ENCODE measurements at places on chromosomes 12 and 14.

GRCh38 chr12:46089414-46090162, 99.2 kb upstream of the SCAF11 start:
- no peak for DNase-seq

DNA sequence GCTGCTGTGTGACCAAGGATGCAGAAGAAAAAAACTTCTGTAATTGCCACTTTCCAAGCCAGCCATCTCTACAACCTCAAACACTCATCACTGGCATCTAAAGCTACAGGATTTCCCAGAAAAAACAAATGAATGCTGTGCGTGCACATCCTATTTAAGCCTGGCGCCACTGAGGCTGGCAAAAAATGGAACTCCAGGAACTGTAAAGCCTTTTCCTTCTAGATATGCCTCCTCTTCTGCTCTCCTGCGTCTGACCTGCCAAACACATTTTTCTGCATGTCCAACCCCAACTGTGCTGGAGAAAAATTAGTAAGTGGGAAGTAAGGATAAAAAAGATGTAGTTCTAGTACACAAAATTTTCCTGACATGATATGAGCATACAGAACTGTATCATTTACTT, 184.9 kb downstream of the ITPR2 start:
- DNase-seq, result no peak

DNA sequence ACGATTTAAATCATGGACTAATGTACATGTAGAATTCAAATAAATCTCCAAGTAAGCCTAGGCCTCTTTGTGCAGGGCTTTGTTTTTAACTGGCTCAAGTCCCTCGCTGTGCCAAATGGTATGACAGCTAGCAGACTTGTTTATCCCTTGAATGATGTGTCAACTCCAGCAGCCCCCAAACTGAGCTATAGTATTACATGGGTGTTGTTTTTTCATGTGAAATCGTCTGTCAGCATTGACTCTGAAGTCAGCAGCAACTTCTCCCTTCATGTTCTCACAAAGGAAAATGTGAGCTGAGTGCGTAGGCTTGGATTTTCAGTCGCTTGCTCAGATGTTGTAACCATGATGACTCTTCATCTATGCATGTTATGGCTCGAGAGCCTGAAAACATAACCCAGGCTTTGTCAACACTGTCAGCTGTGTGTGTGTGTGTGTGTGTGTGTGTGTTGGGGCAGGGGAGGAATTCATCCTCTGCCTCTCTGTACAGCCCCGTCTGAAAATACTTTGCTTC, 73.3 kb downstream of the PTHLH start:
- DNase-seq, result no peak

DNA sequence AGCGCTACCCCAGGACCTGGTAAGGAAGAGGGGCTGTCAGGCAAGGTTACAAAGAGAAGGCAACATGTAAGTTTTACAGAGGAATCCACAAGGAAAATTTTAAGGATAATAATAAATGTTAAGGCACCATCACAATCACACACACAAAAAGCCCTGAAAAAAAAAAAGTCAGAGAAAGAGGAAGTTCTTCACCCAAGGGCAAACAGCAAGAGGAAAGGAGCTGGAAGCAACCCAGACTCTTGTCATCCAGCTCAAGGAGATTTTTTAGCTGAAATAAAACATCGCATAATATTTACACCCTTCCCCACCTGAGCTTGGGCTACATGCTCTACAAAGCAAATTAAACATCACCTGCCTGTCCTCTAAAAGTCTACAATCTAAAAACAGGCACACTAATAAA, 9.5 kb downstream of the SPTB start:
- DNase-seq, result no peak

- no peak for DNase-seq
These were observed 116.9 kb downstream of the FGD4 start for GRCh38 chr12:32516230-32516629.

GRCh38 chr12:30448038-30448437, 247.6 kb downstream of the IPO8 start:
- DNase-seq, result no peak

DNA sequence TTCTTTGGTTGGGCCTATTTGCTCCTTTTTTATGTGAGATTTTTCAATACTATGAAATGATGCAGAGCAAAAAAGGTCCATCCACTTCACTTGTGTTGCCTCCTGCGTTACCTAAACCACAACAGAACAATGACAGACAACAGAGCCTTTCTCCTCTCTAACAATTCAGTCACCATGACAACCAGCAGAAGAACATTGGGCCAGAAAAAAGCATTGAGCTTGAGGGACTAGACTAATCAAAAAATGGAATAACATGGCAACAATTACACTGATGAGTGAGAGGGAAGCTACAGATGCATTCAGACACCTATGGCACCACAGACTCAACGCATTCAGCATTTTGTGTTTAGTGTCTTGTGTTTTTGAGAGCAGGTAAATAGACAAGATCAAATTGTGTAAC, 44.6 kb upstream of the PTCSC3 start:
- no peak for DNase-seq

DNA sequence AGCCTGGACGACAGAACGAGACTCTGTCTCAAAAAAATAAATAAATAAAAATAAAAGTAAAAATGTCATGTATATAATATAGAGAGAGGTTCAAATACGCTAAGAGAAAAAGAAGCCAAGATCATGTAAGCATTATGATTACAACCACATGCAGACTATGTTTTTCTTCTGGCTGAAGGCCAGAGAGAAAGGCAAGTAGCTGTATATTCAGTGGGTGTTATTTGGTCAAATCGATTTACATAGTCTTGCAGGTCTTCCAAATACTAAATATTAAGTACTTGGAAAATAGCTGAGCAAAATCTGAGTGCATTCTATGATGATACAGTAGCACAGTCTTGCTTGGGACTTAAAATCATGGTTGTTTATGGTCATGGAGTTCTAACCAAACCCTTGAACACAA, 758.0 kb downstream of the DIO2 start:
- no peak for DNase-seq

DNA sequence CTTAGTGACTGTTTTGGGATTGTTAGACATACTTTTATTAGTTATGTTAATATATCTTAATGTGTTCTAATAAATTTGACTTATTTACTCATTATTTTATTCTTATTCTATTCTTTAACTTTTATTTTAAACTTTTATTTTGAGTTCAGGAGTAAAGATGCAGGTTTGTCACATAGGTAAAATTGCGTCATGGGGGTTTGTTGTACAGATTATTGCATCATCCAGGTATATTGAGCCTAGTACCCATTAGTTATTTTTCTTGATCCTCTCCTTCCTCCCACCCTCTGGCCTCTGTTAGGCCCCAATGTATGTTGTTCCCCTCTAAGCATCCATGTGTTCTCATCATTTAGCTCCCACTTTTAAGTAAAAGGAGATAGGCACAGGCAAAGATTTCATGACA, 495.5 kb downstream of the MDGA2 start:
- no peak for DNase-seq

- no peak for DNase-seq
These were observed 67.0 kb upstream of the MAX start for GRCh38 chr14:65169351-65169750.

- no peak for DNase-seq
These were observed 12.9 kb downstream of the BRI3BP start for GRCh38 chr12:125006365-125006764.

- no peak for DNase-seq
These were observed 27.0 kb upstream of the EID3 start for GRCh38 chr12:104276273-104277131.

GRCh38 chr14:63899953-63900352, 47.1 kb downstream of the SYNE2 start:
- DNase-seq, result no peak

- DNase-seq, result no peak
These were observed 106.4 kb downstream of the GPR135 start for GRCh38 chr14:59358784-59359183.

GRCh38 chr12:49366096-49366651, 1.1 kb upstream of the SPATS2 start:
- no peak for DNase-seq

Data from stimulated activated CD8-positive, alpha-beta memory T cell treated with anti-CD3 and anti-CD28 coated beads, Interleukin-15, amount 100 ng/mL, for 48 hours (primary cell).